Stimulated activated CD4-positive, alpha-beta T cell treated with anti-CD3 and anti-CD28 coated beads, Interleukin-1b, Interleukin-23, amount 100 ng/mL, for 48 hours (primary cell): ENCODE measurements at places on chromosomes 3 and 15.

DNA sequence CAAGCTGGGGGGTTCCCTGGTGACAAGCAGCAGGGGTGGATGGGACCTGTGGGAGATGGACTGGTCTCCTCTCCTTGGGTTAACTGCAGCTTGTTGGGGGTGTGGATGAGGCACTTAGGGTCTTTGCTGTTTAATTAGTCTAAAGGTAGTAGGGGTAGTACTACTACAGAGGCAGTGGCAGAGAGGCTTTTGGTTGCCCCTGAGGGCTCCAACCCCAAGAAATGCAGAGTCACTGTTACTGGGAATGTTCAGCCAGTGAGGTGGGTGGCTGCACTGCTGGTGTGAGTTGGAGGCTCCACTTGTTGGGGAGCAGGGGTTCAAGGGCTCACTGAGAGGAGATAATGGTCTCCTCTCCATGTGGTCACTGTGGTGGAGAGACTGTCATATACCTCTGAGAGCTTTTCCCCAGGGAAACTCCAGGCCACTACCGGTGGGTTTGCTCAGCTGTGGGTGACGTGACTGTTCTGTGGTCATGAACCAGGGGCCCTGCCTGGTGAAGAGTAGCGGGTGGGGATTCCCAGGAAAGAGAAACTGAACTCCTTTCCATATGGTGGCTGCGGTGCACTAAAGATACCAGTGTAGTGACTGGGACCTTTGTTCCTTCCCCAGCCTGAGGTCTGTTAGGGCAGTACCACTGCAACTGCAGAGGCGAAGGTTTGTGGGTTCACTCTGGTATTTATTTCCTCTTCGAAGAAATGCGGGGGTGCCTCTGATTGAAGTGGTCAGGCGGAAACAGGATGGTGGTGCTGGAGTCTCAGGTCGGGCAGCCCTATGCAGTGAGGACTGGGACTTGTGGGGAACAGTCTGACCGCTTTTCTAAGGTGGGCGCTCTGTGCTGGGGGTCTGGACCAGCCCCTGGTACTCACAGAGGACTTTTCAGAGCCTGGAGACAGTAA is 68.9 kb upstream of the TNFSF10 start:
- DNase-seq: peak; percentile 93

GRCh38 chr3:146498002-146498736 is 28.8 kb upstream of the PLSCR2 start:
- DNase-seq: peak; percentile 52

GRCh38 chr15:40137303-40138200 is 23.3 kb upstream of the BUB1B start:
- no peak for DNase-seq

DNA sequence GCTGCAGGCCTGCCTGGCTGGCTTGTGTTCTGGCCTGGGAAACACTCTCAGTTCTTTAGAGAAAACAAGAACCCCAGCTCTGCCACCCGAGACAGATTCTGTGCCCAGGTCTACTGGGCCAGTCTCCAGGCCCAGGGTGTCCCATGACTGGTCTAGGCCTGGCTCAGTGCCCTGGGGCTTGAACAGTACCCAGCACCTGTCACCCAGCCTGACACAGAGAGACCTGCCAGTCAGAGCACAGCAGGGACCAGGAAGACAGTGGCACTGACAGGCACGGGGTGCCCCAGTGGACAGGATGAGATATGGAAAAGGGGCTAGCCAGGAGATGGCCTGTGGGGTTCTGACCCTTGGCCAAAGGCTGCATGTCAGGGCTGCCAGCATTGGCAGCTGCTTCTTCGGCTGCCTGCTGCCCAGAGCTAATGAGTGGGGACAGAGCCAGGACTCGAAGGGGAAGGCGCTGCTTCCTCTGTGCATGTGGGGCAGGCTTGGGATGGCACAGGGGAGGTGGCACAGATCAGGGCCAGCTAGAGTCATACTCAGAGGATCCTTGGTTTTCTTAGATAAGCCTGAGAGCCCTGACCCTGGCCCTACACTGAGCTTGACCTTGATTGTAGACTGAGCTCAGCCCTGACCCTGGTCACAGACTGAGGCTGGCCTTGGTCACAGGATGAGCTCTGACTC is 15.1 kb downstream of the CCDC33 start:
- no peak for DNase-seq

- DNase-seq: no peak
Measured at GRCh38 chr3:149628957-149629670, 28.7 kb downstream of the WWTR1 start.

DNA sequence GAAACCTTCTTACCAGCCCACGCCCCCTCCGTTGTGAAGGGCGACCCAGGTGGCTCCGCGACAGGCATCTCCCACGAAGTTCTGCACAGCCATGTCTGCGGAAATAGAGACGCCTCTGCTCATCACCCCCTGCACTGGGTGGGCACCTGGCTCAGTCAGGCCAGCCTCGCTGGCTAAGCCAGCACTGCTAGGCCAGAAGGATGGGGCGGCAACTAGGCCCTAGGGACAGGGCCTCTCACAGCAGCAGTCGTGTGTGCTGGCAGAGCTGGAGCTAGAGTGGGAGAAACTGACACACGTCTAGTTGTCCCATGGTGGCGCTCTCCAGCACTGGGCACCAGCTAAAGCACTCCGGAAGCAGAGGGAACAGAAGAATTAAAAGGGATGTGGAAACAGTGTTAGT is 12.5 kb upstream of the ZXDC start:
- DNase-seq: no peak

DNA sequence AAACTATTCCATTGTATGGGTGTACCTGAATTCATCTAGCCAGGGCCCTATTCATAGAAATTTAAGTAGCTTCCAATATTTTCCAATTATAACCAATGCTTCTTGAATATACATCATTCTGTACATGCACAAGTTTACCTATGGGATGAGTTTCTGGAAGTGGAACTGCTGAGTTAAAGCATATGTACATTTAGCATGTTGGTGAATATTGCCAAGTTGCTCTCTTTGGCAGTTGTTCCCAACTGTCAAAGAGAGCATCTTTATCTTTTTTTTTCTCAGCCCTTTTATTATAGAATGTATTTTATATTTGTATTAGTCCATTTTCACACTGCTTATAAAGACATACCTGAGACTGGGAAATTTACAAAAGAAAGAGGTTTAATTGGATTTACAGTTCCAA is 8.3 kb upstream of the CCK start:
- no peak for DNase-seq

GRCh38 chr3:37888421-37888820 is 26.7 kb downstream of the CTDSPL start:
- no peak for DNase-seq

- peak; percentile 39 for DNase-seq
Measured at GRCh38 chr3:128466840-128467541, at the start of gene DNAJB8. DNAJB8 (minus strand) TSS chr3:128466890; CDS start chr3:128463245, 3,645 bp downstream.

GRCh38 chr3:177364236-177364635 is 167.0 kb upstream of the TBL1XR1 start:
- DNase-seq: no peak

- DNase-seq: no peak
Measured at GRCh38 chr3:190073264-190074008, 47.3 kb downstream of the P3H2 start.

DNA sequence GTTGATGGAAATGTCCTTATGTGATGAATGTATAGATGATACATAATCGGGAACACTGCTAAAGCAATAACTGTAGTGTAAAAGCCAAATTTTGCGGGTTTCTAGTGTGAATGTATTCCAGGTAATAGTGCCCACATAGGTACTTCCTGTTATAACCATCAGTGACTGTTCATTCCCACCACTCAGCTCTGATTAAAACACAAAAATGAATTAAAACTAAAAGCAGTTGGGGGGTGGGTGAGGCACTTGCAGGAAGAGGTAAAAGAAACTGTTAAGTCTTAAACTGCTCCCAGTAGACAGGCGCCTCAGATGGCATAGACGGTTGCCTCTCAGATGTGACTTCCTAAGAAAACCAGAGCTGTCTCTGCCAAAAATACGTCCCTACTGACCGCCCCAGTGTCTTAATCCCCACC is 893 bp upstream of the MTHFS start:
- DNase-seq: peak; percentile 16

DNA sequence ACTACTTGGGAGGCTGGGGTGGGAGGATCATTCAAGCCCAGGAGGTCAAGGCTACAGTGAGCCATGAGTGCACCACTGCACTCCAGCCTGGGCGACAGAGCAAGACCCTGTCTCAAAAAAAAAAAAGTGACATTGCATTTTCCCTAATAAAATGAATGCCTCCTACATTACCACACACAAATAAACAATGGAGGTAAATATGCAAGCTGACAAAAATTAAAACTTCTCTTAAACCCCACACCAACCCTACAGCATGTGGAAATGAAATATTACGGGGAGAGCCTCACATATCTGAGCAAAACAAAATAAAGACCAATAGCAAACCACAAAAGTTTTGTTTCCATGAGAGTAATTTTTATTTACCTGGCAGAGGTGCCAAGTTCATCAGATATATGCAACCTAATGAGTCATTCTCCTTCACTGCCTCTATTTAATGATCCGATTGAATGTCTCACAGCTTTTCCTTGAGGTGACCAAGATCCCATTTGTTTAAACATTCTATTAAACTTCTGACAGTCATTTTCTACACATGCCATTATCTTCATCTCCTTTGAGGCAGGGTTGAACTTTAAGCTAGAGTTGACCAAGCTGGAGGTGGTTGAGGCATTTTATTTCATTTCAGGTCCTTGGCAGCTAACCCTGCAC is 9.4 kb upstream of the CAV3 start:
- DNase-seq: no peak

- no peak for DNase-seq
Measured at GRCh38 chr15:90171623-90172022, 29.5 kb upstream of the SEMA4B start.

- DNase-seq: peak; percentile 26
Measured at GRCh38 chr3:101950510-101950909, 101.2 kb downstream of the NFKBIZ start.
